Stimulated activated CD4-positive, alpha-beta T cell treated with anti-CD3 and anti-CD28 coated beads, Interleukin-12 subunit alpha, Interleukin-12 subunit beta, amount 100 ng/mL, for 48 hours (primary cell): ENCODE measurements at places on chromosomes 5 and 9.

- no peak for DNase-seq
Measured at GRCh38 chr9:114413861-114414301, 26.1 kb upstream of the AKNA start.

GRCh38 chr9:99023831-99024230 is 80.1 kb downstream of the COL15A1 start:
- no peak for DNase-seq

DNA sequence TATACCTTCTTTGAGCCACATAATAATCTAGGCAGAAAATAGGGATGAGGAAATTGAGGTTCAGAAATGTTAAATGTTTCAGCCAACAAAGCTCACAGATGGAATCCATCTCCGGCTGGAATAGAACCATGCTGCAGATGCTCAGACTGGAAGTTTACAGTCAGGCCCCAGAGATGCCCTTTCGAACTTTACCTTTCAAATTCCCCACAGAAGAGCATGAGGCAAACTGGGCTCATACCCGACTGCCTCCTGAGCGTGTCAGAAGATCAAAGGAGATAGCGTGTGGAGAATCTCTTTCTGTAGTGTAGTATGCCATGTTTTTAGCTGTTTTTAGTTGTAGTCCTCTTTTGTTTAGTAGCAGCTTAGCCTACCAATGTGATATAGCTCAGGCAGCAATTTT is 72.0 kb upstream of the DAP start:
- DNase-seq = no peak

- no peak for DNase-seq
Measured at GRCh38 chr9:133861692-133862091, 123.5 kb upstream of the SARDH start.

DNA sequence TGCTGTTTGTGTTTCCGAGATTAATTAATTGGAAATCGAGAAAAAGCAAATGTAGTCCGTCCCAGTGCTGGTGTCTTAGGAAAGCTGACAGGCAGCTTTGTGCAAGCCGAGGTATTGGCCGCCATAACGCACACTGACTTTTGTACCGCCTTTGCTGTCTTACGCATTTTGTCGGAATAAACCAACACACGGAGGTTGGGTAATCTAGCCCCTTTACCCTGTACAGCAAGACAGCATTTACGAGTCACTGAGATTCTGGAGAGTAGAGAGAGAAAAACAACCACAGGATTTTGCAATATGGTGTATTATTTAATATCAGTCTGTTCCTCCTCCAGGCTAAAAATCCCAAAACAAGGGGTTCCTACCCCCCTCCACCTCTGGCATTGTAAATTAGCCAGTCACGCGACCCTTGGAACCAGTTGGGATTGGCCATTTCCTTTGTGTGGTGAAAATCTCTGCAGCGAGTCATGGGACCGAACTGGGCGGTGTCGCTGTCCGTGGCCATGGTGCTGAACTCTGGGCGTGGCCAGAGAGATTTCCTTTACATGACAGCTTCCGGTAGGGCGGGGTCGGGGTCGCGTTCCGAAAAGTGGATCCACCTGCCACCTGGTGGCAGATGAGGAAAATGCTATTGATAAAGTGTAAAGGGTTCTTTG is 10.3 kb upstream of the PCDHB1 start:
- DNase-seq = peak; percentile 62

DNA sequence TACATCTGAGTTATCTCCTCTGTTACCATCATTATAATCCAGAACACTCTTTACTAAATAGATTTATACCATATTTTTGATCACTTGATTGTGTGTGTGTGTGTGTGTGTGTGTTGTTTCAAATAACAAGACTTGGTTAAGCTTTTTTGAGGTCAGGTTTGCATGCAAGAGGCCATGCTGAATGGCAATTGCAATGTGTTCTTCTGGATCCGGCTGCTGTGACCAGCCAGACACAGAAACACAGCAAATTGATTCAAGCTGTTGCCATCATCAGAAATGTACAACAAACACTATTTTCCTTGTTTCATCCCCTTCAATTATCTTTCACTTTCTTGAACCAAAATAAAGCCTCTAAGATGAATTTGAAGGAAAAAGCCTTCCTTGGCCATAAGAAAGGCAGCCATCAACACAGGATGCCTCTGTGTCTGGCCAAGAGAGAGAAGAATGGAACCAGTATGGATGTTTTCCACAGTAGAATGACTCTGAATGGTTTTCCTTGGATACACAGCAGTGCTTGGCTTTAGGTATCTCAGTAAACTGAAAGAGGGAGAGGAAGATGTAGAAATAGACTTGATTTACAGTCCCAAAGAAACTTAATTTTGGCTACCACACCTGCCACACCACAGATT is 53.9 kb downstream of the DPYSL3 start:
- no peak for DNase-seq

- DNase-seq = no peak
Measured at GRCh38 chr9:37392272-37392671, 30.2 kb upstream of the GRHPR start.
